ENCODE measurements at places on chromosomes 13 and 19.
A peak's percentile ranks its signal among the peaks of the same experiment; 100 is the strongest.

DNA sequence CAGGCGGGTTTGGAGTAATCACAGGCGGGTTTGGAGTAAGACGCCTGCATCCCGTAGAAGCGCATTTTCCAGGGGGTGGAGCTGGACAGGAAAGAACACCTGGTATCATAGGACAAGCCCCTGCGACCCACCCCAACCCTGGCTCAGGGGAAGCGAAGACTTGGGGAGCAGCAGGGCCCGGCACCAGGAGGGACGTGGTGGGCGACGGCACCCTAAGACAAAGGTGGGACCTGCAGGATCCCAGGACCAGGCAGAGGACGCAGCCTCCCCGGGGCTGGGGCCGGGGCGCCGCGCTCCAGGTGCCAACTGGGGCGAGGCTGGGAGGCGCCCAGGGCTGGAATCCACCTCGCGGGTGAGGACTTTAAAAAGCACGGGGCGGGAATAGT, 520 bp downstream of the ZNF600 start:
- peak; percentile 12 for DNase-seq

DNA sequence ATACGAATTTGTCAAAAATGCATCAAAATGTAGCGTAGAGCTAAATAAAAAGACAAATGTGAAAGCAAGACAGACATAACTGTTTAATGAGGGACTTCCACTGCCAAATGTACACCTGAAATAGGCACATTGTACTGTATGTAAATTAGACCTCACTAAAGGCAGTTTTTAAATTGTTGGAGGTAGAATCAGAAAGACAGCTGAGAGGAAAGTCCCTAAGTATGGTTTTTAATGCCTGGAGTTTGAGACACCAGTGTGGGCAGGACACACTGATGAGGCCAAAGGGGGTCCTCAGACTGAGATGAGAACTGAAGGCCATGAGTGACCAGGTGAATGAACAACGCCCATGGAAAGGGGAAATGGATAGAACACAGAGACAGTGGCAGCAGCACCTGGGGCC, 22.9 kb downstream of the MED26 start:
- no peak for DNase-seq

DNA sequence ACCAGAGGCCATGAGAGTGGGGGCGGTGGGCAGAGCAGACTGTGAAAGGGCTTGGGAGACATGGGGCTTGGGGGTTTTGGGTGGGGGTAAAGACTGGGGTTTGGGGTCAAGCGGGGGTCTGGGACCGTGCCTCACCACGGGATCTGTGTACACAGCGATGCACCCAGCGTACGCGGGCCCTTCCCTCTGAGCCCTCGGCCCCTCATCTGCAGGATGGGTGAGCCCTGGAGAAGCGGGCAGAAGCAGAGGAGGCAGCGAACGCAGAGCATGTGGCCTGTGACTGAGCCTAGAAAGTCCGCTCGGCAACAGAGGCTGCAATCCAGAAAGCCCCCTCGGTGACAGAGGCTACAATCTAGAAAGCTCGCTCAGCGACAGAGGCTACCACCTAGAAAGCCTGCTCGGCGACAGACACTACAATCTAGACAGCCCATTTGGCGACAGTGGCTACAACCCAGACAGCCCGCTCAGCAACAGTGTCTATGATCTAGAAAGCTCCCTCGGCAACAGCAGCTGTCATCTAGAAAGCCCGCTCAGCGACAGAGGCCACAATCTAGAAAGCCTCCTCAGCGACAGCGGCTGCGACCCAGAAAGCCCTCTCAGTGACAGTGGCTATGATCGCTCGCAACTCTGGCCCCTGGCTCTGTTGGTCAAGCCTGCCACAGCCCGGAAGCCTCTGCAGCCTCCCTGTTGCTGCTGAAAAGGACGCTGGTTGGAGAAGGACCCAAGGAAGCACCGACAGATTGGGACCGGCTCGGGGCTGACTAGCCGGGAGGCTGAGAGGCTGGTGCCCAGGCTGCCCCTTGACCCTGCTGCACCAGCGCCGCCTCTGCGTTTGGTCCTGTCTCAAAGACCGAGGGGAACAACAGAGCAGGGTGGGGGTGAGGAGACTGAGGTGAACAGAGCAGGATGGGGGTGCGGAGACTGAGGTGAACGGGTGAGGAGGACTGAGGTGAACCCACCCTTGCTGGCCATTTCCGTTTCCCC, 68.6 kb downstream of the SPACA7 start:
- DNase-seq, result no peak

GRCh38 chr13:77894743-77895142, 23.9 kb downstream of the EDNRB start:
- DNase-seq, result no peak

DNA sequence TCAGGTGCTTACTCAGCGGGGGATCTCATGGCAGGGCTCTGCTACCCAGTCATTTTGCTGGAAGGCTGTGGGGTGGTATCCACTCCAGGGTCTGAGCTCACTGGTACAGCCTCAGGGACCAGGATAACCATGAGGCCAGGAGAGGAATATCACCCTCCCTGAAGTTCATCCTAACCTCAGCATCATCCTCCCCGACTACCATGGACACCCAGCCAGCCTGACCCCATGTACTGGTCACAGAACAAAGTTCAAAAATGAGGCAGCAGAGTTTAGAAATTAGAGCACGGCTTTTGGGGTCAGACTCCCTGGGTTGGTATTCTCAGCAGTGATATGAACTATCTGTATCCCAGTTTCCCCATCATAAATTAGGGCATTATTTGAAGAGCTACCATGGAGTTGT, 35.5 kb upstream of the RXFP2 start:
- DNase-seq, result no peak

- DNase-seq, result no peak
Measured at GRCh38 chr13:90447034-90447733, 900.3 kb upstream of the MIR17HG start.

DNA sequence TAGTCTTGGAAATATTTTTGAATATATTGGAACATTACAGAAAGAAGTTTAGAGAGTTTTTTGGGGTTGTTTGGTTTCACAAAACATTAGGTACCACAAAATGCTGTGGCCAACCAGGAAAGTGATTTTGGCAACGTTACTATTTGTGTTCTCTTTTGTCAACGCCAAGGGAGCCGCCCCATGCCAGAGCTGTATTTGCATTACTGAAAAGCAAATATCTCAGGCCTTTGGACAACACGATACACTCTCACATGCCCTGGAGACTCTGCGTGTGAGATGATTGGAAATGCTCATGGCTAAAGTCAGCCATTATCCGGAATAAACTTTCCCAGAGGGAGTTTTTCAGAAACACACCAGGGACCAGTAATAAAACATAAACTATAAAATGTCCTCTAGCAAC, 324.6 kb downstream of the SHISA2 start:
- no peak for DNase-seq

GRCh38 chr13:24270639-24271141, 38.7 kb upstream of the C1QTNF9 start:
- peak; percentile 80 for DNase-seq

GRCh38 chr13:42876270-42876714, 94.9 kb downstream of the FAM216B start:
- no peak for DNase-seq

- peak; percentile 76 for DNase-seq
Measured at GRCh38 chr19:30733826-30734550, 361.8 kb downstream of the ZNF536 start.

- peak; percentile 94 for DNase-seq
Measured at GRCh38 chr13:82654861-82655855, 1227.1 kb downstream of the SLITRK1 start.

DNA sequence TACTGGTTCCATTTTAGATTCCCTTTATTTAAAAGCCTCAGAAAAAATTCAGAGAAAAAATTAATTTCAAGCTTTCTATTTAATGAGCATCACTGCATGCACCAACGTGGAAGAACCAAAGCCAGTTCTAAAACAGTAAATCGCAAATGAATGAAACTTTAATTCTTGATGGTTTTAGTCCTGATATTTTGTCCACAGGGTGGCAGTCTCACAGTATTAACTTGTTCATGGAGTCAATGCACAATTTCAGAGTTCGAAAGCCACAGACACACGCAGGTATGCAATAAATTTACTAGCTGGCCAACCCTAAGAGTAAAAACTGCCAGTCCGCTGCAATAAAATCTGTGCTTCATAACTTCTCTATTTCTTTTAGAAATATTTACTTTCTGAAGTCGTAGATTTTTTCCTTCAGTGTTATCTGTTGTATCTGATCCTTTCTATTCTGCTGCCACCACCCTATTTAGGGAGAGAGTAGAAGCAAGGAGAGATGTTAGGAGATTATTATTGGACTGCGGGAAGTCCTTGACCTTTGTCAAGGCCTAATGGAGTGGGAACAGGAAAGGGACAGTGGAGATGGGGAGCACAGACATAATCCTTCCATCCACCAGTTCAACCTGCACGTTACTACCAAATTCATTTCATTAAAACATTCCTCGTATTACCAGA, 7.0 kb upstream of the WBP4 start:
- DNase-seq, result peak; percentile 58

- no peak for DNase-seq
Measured at GRCh38 chr13:44434766-44435141, 61.1 kb downstream of the SERP2 start.

- DNase-seq, result no peak
Measured at GRCh38 chr13:106551350-106551749, 15.9 kb upstream of the EFNB2 start.

DNA sequence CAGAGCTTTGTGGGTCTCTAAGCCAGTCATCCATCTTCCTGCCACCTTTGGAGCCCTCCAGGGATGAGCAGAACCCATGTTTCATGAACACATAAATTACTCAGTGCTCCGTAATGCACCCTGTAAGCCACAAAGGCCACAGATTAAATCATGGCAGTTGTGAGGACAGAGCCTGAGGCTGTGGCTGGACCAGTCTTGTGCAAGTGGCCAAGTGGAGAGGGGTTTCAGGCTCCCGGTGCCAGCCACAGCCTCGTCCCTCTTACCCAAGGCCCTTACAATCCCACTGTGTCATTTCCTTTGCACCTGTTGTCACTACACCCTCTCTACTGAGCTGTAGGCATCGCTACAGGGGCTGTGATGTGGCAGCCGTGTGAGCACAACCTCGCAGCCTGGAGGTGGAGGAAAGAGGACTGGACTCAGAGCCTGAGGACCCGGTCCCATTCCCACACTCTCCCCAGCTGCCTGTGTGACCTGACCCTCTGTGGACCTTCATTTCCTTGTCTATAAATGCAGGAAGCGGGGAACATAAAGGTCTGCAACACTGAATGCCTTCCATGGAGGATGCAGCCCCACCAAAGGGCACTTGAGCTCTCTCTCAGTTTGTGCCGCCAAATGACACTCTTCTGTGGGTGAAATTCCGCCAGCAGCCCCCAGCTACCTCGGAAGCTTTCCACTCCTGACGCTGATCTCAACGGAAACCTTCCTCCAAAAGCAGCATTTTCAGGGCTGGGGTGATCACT, 792.0 kb downstream of the UQCRFS1 start:
- no peak for DNase-seq

DNA sequence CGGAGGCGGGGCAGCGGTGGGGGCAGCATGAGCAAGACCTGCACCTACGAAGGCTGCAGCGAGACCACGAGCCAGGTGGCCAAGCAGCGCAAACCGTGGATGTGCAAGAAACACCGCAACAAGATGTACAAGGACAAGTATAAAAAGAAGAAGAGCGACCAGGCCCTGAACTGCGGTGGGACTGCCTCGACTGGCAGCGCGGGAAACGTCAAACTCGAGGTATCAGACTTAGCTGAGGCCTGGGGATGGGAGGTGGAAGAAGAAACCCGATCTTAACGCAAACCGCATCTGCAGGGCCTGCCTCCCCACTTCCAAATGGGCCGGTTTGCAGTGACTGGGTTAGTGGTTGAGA, 693 bp downstream of the RFXAP start:
- DNase-seq, result peak; percentile 44

GRCh38 chr19:31340042-31341025, 8.9 kb downstream of the TSHZ3 start:
- peak; percentile 77 for DNase-seq

DNA sequence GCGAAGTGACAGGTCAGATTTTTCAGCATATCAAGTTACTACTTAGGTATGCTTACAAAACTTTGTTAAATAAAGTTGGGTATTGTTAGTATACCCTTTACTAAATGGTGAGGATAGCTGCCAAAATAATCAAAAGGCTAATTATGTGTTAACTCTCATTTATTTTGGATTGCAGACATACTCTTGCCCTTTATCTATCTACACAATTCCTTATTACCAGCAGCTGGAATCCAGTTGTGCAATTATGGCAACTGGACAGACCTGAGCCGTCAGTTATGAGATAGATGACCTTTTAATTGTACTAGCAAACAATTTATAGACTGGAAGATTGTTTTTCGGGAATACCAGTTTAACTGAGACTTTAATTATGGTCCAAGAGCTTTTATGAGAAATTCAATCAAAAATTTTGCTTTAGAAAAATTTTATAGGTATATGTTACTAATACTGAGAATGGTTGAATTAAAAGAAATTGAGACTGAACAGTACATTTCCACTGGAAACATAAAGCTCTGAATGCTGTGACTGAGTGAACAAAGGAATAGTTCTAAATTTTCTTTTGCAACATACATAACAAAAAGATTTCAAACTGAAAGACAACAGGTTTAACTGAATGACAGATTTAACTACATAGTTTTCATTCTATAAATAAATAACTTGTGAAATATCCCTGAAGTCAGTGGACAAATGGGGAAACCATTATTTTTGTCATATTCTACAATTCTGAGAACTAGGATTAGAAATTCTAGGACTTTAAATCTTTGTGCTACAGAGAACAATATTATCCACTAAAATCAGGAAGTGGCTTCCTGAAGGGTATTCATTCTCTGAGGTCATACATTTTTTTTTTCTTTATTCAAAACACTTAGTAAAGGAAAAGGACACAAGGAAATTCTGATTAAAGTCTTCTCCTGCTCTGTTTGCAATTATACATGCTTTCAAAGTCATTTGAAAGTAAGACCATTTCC, 97.4 kb downstream of the ZC3H13 start:
- no peak for DNase-seq

GRCh38 chr19:18452386-18452785, 14.5 kb upstream of the ISYNA1 start:
- DNase-seq, result no peak

DNA sequence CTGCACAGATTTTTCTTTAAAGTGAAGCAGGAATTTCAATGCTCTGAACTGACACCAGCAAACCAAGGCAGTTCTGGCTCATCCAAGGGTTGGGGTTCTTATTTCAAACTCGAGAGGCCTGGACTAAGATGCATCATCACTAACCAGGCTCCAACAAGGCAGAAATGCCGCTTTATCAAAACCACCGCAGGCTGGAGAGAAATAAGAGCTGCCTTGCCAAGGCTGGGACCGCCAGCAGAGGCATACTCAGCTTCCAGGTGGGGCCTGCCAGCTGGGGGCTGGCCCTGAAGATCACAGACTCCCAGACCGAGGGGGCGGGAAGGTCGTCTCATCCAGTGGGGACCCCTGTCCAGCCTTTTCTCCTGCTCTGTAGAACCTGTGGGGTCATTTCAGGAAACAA, 37.4 kb upstream of the GAS6 start:
- DNase-seq, result no peak

GRCh38 chr19:43479226-43479625, 13.8 kb upstream of the LYPD3 start:
- no peak for DNase-seq
